Umbilical cord (tissue), 2 donors: ENCODE measurements at places on chromosomes 7 and 10. TPM values are rescaled to one million over a fixed set of nuclear protein-coding genes. Genes with fewer than 3 reads are reported as not detected.

- DNase-seq: no peak
Observed at GRCh38 chr7:127979113-127979727, 52.0 kb downstream of the LRRC4 start.

The SFXN2 gene
- total RNA-seq: 9.4 TPM

DNA sequence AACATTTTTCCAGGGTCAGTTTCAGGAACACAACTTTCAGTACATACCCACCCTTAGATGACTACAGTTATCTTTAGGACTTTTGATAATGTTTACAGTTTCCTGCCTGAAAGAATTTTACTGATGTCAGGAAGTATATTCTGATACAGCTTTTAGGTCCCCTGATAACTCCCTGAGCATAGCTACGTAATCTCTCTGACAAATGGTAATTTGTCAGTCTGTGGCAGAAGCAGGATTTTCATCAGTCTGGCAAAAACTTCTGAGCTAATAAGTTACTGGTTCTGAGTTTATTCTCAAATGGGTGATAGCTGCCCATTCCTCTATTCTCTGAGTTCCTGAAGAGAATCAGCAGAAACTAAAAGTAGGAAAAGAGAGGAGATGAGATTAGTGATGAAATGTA is 270.1 kb upstream of the MTPN start:
- DNase-seq: peak; percentile 34

GRCh38 chr10:99422529-99423096 is 7.8 kb downstream of the GOT1 start:
- no peak for DNase-seq

DNA sequence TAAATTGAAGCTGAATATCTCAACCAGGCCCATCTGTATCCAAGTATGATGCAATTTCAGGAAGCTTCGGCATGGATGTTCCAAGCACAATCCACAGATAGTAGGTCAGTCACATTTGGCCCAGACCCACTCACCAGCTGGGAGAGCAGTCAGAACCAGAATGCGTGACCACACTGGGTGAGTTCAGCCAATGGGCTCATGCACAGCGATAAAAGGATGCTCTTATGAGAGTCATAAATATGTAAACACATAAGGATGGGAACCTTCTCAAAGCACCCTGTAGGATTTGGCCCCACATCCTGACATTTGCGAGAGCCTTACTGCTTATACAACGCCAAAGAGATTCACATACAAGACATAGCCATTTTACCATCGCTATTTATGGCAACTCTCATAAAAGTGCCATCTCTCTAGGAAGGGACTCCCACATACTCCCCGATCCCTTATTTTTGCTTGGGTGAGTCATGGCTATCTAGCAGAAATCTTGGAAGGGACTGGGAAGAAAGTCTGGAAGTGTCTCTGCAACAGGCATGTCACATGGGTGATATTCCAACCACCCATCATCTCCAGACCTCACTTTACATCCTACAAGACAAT is 3.0 kb downstream of the AFAP1L2 start:
- peak; percentile 87 for DNase-seq

DNA sequence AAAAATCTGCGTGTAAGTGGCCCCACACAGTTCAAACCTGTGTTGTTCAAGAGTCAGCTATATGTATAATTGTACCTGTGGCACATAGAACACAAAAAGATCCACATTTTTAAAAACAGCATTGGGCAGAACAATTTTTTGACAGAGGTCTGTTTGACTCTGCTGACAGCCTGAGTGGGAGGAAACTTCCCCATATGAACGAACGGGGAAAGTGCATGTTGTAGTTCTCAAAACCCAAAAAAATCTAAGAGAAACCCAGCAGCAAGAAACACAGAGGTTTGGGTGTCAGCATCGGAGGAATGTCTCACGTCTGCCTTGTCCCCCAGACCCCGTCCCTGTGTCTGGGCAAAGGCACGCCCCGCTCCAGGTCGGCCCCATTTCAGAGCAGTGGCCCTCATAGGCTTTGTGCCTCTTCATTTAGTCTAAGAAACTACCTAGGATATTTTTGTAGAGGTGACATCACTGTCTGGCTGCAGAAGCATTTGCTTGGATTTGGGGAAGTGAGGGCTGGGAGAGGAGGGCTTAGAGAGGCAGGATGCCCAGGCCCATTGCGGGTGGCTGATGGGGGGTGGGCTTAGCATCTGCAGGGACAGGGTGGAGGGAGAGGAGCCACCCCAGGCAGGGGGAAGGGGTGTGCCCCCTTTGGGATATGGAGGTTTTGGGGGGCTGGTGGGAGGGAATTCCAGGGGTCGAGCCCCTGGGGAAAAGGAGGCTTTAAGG is 11.0 kb downstream of the CUX1 start:
- peak; percentile 57 for DNase-seq

DNA sequence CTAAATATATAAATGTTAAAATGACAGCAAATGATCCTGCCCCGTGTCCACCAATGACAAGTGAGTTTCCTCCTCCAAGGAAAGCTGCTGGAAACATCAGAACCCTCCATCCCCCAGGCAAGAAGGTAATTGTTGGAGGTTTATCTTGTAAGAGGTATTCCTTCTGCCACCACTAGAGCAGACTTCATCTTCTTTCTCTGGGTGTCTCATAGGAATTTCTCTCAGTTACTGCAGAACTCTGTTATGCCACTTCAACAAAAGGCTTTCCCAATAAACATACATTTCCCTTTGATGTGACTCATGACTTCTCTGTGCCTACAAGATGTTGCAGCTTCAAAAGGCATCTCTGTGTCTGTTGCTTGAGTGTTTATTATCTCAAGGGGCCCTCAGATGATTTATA is 279.1 kb downstream of the BMPER start:
- peak; percentile 19 for DNase-seq

- DNase-seq: no peak
Observed at GRCh38 chr7:154985230-154985629, 17.7 kb downstream of the PAXIP1 start.

- no peak for DNase-seq
Observed at GRCh38 chr7:131769241-131769640, 212.8 kb upstream of the PODXL start.

GRCh38 chr10:17289763-17290162 is 61.7 kb downstream of the VIM start:
- no peak for DNase-seq

DNA sequence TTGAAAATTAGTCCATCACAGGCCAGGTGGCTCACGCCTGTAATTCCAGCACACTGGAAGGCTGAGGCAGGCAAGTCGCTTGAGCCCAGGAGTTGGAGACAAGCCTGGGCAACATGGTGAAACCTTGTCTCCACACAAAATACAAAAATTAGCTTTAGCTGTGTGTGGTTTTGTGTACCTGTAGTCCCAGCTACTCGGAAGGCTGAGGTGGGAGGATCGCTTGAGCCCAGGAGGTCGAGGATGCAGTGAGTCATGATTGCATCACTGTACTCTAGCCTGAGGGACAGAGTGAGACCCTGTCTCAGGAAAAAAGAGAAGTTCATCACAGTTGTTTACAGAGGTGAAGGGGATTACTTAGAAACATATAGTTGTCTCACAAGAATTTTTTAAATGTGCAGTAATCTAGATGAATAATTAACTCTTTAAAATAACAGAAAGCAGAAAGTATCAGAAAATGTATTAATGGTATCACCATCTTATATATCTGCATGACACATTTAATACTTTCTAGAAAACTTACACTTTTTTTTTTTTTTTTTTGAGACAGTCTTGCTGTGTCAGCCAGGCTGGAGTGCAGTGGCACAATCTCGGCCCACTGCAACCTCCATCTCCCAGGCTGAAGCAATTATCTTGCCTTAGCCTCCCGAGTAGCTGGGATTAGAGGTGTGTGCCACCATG is 8.9 kb downstream of the LCOR start:
- DNase-seq: no peak

The ZNF511 gene
- 41.9 TPM for total RNA-seq

GRCh38 chr7:74619235-74619860 is 38.2 kb upstream of the GTF2I start:
- no peak for DNase-seq

DNA sequence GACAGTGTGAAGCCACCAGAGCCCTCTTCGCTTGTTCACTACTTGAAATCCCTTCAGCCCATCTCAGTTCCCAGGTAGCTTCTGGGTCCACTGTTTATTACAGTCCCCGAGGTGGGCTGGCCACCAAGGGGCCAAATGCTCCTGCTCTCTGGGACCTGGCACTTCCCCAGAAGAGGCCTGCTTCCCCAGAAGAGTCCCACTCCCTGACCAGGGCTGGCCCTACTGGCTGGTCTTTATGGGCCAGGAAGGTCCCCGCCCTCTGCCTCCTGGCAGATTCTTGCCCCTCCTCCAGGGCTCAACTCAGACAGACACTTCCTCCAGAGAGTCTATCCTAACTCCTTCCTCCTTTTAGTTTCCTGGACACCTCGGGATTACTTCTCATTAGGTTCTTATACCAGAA is 70.7 kb upstream of the LRRC18 start:
- peak; percentile 17 for DNase-seq

The DENND2A gene
- total RNA-seq: 6.3 TPM

The LZTS2 gene
- total RNA-seq: 37.6 TPM

DNA sequence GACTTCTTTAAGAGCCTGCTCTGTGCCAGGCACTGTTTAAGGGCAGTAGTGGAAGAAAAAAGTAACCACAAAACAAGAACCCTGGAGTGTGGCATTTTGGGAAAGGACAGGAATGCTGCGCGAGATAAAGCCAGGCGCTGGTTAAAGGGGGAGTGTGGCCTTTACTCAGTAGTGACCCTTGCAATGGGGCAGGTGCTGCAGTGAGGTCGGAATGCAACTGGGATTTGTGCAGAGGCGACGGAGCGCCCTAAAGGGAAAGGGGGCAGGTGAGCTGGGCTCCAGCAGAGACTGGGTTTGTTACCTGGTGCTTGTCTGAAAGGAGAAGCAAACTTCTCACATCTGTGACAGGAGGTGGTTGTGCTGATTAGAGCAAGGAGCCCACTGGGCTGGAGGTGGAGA is 263.6 kb downstream of the ACTR3B start:
- DNase-seq: no peak

DNA sequence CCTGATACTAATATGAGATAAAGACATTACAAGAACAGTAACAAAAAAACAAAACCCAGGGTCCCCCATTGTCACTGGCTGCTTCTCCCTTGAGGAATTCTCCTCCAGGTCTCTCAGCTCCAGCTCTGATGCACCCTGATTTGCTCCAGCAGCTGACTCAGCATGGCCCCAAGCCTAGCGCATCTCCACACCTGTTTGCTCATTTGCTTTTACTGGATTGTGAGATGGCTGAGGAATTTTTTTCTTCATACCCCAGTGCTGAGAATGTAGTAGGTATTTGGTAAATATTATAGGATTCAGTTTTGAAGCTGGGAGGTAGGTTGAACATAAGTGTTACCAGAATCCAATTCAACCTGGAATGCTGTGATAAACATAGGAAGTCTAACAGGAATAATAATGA is 171.9 kb downstream of the PKD1L1 start:
- DNase-seq: no peak

The ITIH5 gene
- total RNA-seq: 72.5 TPM

The GSTO2 gene
- total RNA-seq: 1.2 TPM

The VOPP1 gene
- 25.5 TPM for total RNA-seq

DNA sequence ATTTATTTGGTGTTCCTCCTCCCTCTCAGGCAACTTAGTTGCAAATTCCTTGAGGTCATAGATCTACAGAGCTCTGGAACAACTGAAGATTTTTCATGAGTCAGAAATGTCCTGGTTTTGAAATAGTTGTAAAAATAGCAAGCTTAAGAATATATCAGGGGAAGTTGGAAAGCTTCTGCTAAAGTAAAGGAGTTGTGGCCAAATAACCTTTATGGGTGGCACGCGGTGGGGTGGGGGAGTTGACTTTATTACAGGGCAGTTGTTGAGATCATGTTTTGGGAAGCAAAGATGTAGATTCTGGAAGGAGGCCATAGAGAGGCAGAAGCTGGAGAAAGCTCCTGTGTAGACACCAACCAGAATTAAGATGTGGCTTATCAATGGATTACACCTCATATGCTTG is 326.0 kb upstream of the MTPN start:
- peak; percentile 70 for DNase-seq

GRCh38 chr10:124735491-124736286 is 8.5 kb downstream of the FAM53B start:
- DNase-seq: no peak

DNA sequence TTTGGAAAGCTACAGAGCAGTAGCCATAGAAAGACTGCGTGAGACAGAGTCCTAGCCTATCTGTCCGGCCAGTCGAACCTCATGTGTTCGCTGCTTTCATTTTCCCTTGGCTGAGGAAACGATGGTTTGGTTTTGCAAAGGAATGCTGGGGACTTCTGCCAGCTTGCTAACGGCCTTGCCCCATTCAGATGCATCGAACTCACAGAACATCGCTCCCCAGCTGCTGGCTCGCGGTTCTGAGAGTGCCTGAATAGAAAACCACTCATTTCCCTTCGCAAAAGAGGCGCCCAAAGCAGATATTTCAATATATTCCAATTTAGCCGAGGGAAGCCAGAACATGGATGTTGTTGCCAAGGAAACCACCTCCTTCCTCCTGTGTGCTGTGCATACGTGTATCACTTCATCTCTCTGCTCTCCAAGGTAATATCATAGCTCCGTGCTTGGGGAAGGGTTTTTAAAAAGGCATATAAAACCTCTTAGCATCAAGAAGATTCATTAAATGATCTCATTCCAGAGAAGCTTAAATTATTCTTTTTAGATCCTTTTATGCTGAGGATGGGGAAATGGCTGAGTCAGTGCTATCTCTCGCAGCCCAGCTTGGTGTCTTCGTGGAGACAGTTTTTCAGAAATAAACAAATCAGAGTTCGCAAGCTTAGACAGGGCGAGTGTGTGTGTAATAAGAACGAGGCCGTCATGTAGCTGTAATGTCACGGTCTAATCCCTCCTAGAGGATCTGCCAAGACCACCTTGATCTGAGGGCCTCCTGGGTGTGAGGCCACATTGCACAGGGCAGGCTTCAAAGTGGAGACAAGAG is 215.2 kb downstream of the RPS24 start:
- DNase-seq: peak; percentile 84

GRCh38 chr7:132562690-132563089 is 13.6 kb downstream of the PLXNA4 start:
- no peak for DNase-seq

- DNase-seq: no peak
Observed at GRCh38 chr10:18400906-18401245, 250.5 kb downstream of the NSUN6 start.

The CRPPA gene
- 12.3 TPM for total RNA-seq

DNA sequence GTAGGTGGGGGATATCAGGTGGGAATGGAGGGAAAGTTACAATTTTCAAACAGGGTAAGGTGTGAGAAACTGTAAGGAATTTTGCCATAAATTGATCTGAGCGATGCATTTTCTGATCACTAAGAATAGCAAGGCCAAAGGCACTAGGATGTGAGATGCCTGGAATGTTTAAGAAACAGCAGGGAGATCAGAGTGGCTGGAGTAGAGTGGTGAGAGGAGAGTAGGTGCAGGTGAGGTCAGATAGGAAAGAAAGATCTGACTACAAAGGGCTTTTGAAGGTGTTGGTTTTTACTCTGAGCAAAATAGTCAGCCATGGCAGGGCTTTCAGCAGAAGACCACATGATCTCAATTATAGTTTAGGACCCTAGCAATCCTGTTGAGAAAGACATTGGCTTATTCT is 55.0 kb downstream of the HDAC9 start:
- no peak for DNase-seq

The NKX1-2 gene
- total RNA-seq: not detected

The OR9A2 gene
- not detected for total RNA-seq
